ENCODE measurements at places on chromosomes 5 and 9.

GRCh38 chr9:85156652-85157051, 487.1 kb downstream of the NTRK2 start:
- no peak for DNase-seq

- DNase-seq, result no peak
These were observed 7.8 kb upstream of the MTMR12 start for GRCh38 chr5:32320576-32320975.

- DNase-seq, result no peak
These were observed 4.8 kb downstream of the KIAA0825 start for GRCh38 chr5:94613583-94613982.

- no peak for DNase-seq
These were observed 2.3 kb downstream of the ANXA2R start for GRCh38 chr5:43037636-43038495.

- no peak for DNase-seq
These were observed 96.9 kb downstream of the CWC27 start for GRCh38 chr5:64865662-64866061.

DNA sequence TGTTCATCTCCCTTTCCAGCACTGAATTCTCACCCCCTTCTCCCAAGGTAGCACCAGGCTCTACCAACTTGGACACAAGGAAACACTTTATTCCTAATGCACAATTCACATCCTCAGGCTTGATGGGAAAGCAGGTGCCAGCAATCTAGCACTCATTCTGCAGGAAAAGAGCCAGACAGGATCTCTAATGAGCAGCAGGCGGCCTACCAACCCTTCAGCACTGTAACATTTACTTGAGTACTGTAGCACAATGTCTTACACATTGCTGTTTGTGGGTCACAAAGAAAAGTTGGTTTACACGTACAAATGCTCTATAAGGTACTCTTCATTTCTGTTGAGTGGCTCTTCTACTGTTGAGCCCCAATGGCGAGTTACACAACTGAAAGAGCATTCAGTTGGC, 254.4 kb downstream of the MLLT3 start:
- no peak for DNase-seq

DNA sequence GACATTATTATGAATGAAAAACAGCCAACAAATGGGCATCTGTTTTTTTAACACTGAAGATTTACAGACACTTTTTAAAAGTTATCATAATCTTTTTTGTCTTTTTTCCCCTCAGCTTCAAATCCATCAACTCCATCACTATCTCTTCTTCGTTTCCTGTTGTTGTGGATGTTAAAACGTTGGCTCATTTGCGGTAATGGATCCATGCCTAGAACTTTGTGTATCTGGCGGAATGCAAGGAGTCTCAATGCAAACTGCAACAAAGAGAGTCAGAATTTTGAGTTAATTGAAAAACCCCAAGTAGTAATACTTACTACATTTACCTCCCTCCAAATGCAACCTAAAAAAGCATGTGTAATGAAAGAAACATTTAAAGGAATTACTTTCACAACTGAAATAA, 42.9 kb upstream of the MTMR12 start:
- DNase-seq, result no peak

DNA sequence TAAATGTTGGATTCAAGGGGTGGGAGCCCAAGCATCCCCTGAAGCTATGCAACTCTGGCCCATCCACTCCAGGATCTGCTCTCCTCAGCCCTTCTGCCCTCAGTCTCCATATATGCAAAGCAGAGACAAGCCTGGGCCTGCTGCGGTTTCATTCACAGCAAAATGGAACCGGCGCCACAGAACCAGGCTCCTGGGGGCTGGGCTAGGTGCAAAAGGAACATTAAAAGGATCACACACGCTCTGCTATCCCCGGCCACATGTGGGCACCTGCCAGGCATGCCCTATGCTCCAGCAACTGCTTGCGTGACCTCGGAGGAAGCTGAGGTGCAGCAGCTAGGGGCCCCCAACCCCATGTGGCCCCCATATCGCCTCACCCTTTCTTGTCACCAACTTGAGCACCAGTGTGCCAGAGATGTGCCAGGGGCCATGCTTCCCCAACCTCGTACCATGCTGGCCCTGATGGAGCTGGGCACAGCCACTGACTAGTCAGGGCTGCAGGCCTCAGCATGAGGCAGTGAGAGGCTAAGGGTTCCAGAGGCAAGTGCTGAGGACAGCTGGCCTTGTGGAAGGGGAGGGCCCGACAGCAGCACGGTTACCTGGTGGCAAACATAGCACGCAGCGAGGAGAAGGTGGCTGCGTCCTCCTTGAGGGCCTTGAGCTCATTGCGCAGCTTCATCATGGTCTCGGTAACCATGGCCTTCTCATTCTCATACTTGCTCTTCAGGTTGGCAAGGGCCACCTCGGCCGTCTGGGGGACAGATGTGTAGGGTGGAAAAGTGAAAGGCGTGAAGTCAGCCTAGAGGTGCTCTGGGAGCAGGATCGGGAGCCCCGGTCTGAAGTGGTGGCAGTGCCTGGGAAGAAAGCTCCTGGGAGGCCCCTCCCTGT, 47.2 kb downstream of the BICD2 start:
- no peak for DNase-seq

GRCh38 chr9:137175345-137175961, 3.6 kb upstream of the TMEM210 start:
- no peak for DNase-seq

GRCh38 chr5:135236228-135236907, 162.7 kb downstream of the MACROH2A1 start:
- no peak for DNase-seq

DNA sequence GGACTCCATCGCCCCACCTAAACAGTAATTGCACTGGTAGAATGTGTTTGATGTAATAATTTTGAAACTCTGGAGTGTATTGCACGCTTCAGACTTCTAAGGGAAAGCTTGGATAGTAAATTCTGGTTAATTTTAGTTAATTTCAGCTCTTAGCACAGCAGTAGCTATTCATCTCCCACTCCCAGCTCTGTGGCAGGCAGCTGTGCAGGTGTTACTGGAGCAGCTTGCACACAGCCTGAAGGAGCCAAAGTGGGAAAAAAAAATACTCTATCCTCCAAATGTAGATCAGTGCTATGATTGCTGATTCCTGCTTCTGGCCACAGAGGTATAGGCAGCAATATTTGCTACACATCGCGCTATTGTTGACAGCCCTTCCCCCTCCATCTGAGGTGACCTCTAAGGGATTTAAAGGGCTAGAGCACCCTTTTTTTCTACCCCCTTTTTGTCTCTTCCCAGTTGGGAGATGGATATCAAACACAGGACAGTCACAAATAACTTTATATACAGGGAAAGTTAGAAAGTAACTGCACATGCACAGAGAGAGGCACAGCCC, 97.4 kb downstream of the KCTD16 start:
- DNase-seq, result no peak

DNA sequence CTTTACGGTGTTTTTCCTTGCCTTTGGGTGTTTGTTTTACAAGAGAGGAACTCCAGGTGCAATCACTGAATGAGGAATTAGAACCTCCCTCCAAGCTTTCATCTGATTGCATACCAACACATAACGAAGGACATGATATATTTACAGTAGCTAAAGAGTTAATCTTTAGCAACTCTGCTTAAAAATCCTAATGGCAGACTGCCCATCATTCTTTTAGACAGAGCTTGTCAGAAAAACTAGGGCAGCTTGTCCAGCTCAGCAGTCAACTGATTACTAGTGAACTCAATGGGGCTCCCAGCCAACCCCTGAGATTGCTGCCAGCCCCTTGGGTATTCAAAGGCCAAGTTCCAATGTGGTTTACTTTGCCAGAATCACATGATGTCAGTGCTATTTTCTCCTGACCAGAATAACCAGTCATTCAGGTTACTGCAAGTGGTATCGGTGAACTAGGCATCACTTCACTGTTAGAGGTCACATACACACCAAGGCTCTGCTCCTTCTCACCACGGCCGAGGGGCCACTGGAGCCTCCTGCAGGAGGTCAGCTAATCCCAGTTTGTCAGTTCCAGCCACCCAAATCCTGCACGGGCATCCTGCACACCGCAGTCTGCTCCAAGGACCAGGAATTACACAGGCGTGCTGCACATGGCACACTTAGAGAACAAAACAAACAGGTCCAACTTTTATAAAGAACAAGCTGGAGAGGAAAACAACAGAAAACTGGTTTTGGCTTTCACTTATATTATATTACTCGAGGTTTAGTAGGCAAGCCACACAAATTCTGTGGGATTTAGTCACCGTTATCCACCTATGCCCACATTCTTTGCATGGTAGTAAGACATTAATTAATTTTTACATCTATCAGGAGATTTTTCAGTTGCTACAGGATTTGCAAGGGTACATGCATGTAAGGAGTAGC, 62.5 kb downstream of the NFIB start:
- DNase-seq, result no peak

DNA sequence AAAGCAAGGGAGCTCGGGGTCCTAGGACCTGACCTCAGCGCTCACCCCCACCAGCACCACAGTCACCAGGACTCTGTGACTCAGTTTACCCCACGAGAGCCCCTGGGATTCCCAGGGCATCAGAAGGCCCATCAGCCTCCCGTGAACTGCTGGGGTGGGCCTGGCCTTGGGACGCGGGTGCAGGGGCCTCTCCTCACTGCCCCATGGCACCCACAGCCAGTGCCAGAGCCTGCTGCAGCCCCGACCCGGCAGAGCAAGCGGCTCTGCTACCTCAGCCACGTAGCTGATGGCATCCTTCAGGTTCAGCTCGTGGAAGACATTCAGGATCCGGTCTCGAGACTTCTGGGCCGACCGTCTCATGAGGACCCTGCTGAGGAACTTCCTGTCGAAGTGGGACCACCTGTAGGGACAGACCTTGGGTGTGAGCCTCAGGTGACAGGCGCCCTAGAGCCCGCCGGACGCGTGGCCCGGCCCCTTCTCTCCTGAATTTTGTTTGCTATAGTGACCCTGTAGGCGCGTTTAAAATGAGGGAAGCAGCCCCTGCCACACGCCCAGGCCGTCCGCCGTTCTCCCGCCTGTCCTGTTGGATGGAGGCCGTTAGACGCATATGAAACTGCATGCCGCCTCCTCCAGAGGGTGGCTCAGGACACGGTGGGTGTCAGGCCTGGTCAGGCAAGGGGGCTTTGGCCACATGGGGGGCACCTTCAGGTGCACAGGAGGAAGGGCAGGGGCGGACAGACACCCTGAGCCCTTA, 36.8 kb downstream of the EXOC3 start:
- DNase-seq, result no peak

DNA sequence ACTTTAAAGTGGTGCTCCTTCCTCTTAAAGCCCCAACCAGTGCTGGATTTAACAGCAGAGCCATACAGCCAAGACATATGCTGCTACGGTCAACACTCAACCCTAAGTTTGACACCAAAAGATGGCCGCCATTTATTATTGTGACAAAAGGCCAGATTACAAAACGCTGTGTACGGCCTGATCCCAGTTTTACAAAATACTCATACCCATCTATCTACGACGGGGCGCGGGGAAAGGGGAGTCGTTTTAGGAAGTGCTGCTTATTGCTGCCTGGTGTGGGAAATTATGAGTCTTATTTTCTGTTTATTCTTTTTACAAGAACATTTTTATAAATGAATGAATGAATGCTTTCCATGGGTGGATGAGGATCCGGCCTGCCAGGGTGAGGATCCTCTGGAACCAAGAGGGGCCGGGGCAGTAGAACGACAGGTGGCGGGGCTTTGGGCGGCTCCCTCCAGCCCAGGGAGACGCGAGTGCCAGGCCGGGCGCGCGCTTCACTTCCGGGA, 457 bp upstream of the IDNK start:
- DNase-seq, result peak; percentile 25

GRCh38 chr5:151202381-151203139, 21.3 kb downstream of the CCDC69 start:
- DNase-seq, result no peak

DNA sequence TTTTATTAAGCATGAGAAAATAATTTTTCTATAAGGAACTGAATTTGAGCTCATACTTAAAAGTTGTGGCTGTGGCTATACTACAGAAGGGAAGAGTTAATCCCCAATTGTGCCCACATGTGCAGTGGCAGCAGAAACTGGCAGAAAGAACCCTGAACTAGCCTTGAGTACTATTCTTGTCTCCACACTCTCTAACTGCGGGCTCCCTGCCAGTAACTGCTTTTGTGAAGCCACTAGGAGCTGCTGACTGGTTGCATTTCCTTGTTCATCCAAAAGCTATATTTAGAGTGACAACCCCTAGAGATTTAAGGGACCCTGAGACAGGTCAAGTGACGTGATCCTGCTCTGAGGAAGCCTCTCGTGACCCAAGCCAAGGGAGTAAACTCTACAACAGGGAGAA, 238.6 kb downstream of the ELAVL2 start:
- no peak for DNase-seq

- DNase-seq, result no peak
These were observed 104.7 kb upstream of the SSBP2 start for GRCh38 chr5:81855591-81855990.

DNA sequence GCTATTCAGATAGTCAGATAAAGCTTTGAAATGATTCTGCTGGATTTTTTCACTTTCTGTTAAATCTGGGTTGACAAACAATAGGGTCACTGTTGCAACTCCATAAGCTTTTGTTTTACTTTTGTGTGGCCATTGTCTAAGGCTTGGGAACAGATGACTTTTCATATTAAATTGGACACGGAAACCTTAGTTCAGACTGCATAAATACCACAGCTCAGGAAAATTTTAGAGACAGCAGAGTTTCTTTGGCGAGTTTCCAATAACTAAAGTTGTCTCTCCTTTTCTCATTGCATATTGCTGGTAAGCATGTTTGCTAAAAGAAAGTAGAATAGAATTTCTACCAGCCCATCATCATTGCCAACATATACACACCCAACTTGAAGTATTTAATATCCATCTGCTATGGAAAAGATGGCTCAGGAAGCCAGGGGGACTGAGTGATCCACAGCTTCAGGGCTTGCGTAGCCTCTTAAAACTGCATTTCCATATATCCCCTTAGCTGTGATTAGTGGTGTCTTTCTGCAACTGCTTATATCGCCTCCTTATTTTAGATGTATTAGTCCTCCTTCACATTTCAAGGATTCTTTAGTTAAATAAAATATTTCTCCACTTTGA, 168.2 kb downstream of the ARHGAP26 start:
- DNase-seq, result no peak

DNA sequence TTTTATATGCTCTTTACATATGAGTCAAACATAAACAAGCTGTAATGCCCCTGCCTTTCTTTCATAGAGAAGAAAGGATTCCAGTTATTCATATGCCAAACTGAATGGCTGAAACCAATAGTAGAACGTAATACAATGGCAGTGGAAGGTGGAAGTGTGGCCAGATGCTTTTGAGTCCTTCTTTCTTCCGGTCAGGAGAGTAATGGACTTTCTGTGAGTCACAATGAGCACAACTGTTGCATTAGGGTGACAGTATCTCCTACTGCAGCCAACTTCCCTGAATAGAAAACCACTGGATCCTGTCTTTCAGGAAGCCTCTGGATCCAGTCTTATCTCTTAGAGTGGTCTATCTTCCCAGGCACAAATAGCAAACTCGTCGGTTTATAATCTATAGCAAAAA, 855.2 kb downstream of the MAT2B start:
- no peak for DNase-seq

- DNase-seq, result no peak
These were observed 22.6 kb downstream of the TGFBR1 start for GRCh38 chr9:99127356-99128132.

GRCh38 chr9:136185596-136186366, 19.1 kb downstream of the LHX3 start:
- no peak for DNase-seq

DNA sequence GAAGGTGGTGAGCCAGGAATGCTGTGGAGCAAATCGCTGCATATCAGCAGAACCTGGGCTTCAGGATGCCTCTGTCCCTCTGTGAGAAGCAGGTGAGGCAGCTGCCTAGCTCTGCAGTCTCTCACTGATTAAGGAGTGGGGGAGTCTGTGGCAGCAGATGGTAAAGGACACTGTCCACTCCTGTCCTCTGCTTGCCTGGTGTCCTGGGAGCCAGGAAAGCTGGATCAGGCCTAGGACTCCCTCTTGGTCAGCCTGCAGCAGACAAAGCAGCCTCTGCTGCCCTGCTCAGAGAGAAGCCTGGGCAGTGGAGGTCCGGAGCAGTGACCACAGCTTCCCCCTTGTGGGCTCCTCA, 214.7 kb downstream of the HSPA4 start:
- DNase-seq, result no peak
